Muscle of leg (tissue), 16 donors: ENCODE measurements at places on chromosomes 16 and 17. TPM values are rescaled to one million over a fixed set of nuclear protein-coding genes. Genes with fewer than 3 reads are reported as not detected.

The ATP6V0A1 gene
- 36.4 TPM for polyA plus RNA-seq

DNA sequence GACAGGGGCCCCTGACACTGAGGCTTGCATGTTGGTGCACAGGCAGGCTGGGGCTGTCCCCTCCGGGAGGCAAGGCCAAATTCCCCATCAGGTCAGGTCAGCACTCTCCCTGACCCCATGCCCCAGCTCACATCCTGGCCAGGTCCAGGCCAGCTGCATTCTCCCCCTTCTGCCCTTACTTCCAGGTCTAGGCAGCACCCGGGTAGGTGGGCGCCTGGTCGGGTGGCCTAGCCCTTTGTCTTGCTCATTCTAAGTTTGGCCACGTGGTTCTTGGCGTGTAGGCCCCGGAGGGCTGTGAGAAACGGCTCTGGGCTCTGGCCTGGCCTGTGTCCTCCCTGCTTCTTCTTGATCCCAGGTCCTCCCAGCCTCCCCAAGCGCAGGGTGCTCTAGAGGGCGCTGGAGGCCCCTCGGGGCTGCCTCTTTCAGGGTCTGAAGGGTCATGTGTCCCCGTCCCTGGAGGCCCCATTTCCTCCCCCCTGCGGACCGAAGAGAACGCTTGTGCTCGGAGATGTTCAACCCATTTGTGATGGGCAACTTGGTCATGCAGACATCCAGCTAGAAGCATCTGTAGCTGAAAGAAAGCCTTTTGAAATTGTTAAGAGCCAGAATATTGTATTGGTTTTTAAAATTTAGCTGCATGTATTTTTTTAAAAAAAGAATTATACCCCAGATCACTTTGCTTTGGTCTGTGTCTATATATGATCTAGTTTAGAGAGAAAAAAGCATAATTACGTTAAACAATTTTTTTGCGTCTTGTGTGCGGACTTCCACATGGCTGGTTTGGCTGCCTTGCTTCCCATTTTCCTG lies 6.7 kb downstream of the BAHCC1 start:
- no peak for DNase-seq

DNA sequence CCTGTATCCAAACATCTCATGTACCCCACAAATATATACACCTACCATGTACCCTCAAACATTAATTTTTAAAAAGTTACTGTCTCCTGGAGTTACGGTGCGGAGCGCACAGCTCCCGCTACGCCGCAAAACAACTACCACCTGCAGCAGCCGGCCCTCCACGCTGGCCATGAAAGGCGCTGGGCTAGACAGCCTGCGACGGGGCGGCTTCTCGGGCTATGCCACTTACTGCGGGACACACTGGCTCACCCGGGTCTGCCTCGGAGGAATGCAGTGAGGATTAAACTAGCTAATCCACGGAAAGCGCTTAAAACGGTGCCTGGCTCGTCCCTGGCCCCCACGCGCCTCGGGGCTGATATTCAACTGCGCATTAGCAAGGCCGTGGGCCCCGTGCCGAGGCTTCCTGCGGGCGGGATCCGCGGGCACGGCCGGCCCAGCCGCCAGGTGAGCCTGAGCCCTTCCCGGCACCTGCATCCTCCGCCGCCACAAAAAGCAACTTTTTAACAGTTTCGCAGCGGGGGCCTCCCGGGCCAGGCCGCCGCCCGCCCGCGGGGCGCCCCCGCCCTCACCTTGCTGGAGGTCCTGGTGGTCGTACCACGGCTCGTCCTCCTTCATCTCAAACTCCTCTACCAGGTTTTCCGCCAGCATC lies 633 bp downstream of the CDR2 start:
- DNase-seq: peak; percentile 49

GRCh38 chr16:30797670-30798309 lies 10.8 kb upstream of the ZNF629 start:
- DNase-seq: no peak

- DNase-seq: no peak
Observed at GRCh38 chr17:69560987-69561441, 146.5 kb downstream of the MAP2K6 start.

- DNase-seq: peak; percentile 71
Observed at GRCh38 chr17:76527430-76528111, 9.9 kb downstream of the CYGB start.

The VTN gene
- 0.24 TPM for polyA plus RNA-seq

GRCh38 chr17:41404024-41404671 lies 6.7 kb upstream of the KRT31 start:
- DNase-seq: peak; percentile 8

The MSRB1 gene
- polyA plus RNA-seq: 28.5 TPM

DNA sequence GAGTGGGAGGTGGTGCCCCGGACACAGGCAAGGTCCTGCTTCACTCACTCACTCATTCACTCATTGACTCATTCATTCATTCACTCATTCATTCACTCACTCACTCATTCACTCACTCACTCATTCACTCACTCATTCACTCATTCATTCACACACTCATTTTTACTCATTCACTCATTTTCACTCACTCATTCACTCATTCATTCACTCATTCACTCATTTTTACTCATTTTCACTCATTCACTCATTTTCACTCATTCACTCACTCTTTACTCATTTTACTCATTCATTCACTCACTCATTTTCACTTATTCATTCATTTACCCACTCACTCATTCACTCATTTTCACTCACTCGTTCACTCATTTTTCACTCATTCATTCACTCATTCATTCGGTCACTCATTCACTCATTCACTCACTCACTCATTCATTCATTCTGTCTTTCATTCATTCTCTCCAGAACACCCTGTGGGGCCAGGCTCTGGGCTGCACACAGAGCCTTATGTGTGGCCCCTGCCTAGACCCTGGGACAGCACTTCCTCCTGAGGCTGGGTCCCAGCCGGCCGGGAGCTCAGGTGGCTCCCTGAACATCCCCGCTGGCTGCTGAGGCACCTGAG lies 9.2 kb downstream of the RPUSD1 start:
- DNase-seq: no peak

The TBC1D16 gene
- 38.7 TPM for polyA plus RNA-seq

DNA sequence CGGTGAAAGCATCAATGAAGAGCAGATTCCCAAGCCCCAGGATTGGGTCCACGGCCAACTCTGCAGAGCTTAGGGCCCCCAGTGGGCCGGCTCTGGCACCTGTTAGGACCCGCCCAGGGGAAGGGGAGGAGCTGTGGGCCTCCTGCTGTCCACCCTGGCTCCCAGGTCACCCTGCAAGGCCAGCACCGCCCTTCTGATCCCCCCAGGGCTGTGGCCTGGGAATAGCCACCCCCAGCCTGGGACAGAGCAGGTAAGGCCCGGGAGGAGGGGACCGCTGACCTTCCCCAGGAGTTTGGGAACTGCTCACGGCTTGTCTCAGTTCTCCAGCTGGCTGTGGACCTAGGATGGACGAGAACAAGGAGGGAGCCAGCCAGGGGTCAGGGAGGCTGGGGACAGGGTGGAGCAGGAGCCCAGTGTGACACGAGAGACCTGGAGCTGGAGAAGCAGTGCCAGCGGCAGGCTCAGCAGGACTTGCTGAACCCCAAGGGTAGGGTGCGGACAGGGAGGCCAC lies 39.3 kb upstream of the SLC38A10 start:
- DNase-seq: peak; percentile 85

- DNase-seq: no peak
Observed at GRCh38 chr17:9225305-9226101, 204.2 kb downstream of the NTN1 start.

DNA sequence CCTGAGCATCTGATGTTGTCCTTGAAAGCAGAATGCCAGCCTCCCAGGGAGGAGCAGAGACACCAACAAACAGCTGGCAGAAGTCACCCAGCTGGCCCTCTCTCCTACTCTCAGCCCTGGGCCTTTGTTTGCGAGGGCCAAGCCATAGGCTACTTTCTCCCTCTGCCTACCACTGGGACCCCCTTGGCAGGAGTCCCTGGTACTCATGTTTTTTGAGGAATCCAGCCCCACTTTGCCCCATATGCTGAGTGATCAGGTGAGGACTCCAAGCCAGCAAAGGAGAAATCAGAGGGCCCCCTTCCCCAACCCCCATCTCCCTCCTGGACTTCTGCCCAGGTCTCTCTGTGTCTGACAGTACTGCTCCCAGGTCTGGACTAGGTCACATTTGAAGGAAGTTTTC lies 121.9 kb downstream of the USP31 start:
- no peak for DNase-seq

The ESRP2 gene
- polyA plus RNA-seq: 0.83 TPM

The TERB1 gene
- 0.11 TPM for polyA plus RNA-seq

The VAMP2 gene
- 61.4 TPM for polyA plus RNA-seq

DNA sequence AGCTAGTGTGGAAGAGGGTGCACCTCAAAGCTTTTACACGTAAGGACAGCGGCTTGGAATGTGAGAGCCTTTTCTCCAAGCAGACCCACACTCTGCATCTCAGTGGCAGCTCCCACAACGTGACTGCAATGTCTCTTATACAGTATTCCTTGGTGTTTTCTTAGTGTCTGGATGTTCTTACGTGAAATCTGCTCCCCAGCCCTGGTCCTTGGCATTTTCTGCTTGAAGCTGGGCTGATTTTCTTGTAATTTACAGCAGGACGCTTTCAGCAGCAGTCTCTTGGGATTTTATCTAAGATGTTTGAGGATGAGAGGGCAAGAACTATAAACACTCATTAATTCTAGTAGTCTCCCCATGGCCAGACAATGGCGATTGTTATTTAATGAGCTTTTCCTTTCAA lies 12.1 kb upstream of the POLR3E start:
- DNase-seq: no peak

- DNase-seq: no peak
Observed at GRCh38 chr17:70355185-70355584, 185.9 kb downstream of the KCNJ2 start.

The SLC52A1 gene
- polyA plus RNA-seq: not detected

The KRTAP4-9 gene
- not detected for polyA plus RNA-seq

- DNase-seq: no peak
Observed at GRCh38 chr17:21549107-21549687, 143.1 kb upstream of the KCNJ18 start.

GRCh38 chr16:9124908-9125584 lies 33.6 kb downstream of the HAPSTR1 start:
- no peak for DNase-seq

- DNase-seq: no peak
Observed at GRCh38 chr17:20925954-20926353, 116.9 kb downstream of the USP22 start.

The SYCE1L gene
- polyA plus RNA-seq: 7.6 TPM

GRCh38 chr16:4263504-4264436 lies 9.1 kb downstream of the TFAP4 start:
- peak; percentile 98 for DNase-seq

- DNase-seq: no peak
Observed at GRCh38 chr16:1337486-1337885, 4.0 kb downstream of the BAIAP3 start.

DNA sequence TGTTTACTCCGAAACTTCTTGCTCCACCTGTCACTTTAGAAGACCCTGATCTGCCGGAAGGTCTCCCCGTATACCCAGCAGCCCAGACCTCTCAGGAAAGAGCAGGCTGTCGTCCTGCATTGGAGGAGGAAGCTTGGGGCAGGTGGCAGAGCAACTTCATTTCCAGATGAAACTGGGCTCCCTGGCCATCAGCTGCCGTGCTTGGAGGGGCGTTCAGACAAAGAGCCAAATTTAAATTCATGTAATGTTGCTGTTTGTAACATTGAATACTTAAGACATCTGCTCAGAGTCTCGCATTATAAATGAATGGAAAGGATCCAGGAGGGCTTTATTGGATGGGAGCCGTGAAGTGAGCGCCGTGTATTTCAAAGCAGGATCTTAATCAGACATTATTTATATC lies 628.5 kb downstream of the MAF start:
- DNase-seq: peak; percentile 61

- DNase-seq: no peak
Observed at GRCh38 chr16:22272870-22273650, 24.1 kb upstream of the POLR3E start.

The SEZ6L2 gene
- 8.4 TPM for polyA plus RNA-seq
